ENCODE measurements at places on chromosomes 4 and X.

DNA sequence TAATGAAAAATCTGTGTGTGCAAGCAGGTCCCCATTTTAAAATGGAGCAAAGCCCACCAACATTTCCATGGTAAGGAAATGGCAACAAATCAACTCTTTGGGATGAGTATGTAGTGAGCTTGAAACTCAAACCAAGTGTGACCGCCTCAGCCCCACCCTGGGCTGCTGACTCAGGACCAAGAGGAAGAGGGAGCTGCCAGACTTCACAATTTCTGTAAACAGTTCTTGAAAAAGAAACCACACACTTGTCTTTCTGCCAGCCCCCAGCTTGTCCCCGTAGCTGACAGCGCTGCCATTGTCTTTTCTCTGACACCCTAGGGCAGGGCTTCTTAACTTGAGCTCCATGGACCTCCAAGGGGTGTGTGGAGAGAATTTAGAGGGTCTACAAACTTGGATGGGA lies 10.3 kb downstream of the RTL5 start:
- no peak for DNase-seq

- DNase-seq, result no peak
These were observed 1.1 kb upstream of the PDLIM3 start for GRCh38 chr4:185536411-185536709.

GRCh38 chrX:153029875-153030274 lies 26.4 kb upstream of the PNMA3 start:
- DNase-seq, result no peak

DNA sequence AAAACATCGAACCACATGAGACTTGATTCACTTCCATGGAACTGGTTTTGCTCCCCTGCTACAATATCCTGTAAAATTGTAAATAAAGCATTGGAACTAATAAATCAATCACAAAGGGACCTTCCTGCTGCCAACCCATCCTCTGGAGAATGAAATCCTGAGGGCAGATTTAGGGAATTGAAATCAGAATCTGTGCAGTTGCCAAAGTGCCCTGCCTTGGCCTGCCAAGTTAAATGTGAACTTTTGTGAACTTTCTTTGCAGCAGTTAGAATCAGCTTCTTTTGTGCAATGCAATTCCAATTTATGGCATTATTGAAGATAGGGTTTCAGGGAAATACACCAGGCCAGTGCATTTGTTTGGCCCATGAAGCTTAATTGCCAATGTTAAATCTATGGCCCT lies 263.1 kb downstream of the PTTG2 start:
- no peak for DNase-seq

GRCh38 chr4:125306533-125306932 lies 8.2 kb upstream of the FAT4 start:
- DNase-seq, result no peak

DNA sequence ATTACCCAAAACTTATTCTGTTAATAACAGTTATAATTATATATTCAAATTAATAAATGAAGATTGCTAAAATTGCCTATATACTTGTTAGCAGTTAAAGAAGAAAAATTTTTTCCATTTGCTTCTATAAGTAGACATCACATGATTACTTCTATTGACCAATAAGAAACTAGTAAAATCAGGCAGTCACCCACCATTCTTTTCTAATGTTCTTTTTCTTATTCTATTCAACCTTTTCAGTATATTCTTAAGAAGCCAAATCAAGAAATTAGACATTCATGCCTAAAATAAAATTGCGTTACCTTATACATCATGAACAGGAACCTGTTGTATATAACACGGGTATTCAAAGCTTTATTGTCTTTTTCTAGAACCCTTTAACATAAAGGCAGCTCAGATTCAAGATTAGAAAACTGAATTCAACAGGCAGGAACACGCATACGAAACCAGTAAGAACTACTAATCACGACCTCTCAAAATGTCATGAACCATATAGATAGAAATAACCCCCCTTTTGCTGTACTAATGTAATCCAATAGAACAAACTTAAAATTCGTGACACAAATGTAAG lies 568.1 kb upstream of the DIPK2B start:
- DNase-seq, result no peak

- no peak for DNase-seq
These were observed 8.7 kb upstream of the SLAIN2 start for GRCh38 chr4:48332661-48333060.

DNA sequence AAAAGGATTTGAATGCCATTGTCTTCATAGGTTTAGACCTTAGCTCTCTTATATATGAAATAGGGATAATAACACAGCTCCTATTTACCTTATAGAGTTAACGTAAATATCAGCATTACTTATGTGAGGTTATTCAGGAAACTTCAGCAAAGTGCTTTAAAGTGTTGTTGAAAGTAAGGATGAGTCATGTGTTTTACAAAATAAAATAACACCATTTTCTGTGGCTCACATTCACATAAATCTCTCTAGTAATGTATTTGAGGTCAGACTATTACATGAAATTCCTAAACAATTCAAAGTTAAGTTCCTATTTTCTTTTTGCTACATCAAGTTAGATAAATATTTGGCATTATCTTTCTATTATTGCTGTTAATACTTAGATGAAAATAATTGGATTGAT lies 2.9 kb downstream of the GNRHR start:
- DNase-seq, result no peak

- no peak for DNase-seq
These were observed 2.1 kb downstream of the C4orf54 start for GRCh38 chr4:99655308-99656081.
